ENCODE measurements at places on chromosomes 11 and 22.
A peak's percentile ranks its signal among the peaks of the same experiment; 100 is the strongest.

- no peak for DNase-seq
Observed at GRCh38 chr11:126058105-126058874, 4.4 kb downstream of the CDON start.

GRCh38 chr22:44147821-44148574 is 32.7 kb upstream of the PARVG start:
- DNase-seq = no peak

DNA sequence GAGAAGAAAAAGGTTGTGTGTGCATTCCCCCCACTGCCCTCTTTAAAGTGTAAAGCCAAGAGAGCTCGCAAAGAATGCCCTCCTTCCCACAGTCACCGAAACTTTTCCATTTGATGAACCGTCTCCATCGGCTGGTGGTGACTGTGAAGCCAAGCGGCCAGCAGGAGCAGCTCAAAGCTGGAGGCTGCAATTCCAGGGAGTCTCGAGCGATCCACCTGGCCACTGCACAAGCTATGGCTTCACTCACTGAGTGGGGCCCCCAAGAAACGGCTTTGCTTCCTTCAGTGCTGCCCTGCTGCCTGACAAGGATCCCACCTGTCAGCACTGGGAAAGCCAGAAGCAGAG is 117.7 kb downstream of the ABTB2 start:
- DNase-seq = no peak

GRCh38 chr22:23675502-23676415 is 15.1 kb upstream of the RGL4 start:
- peak; percentile 17 for DNase-seq

- DNase-seq = no peak
Observed at GRCh38 chr11:134761926-134762247, 349.8 kb upstream of the B3GAT1 start.

- no peak for DNase-seq
Observed at GRCh38 chr11:93903989-93904388, 53.6 kb upstream of the VSTM5 start.

DNA sequence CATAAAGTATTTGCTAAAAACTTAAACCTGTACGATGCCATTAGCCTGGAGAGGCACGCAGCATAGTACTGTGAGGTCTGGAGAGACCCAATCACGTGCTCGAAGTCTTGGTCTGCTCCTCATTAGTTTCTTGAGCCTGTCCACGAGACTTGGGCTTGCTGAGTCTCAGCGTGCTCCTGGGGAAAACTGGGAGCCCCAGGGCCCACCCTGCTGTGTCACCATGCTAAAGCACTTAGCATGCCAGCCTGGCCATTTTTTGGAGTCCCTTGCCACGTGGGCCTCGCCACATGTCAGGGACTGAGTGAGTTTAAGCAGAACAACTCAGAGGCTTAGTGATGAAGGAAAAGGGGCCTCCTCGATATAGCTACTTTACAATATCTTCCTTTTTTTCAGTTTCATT is 2.6 kb downstream of the CDC45 start:
- no peak for DNase-seq

GRCh38 chr11:94883878-94884277 is 89.5 kb downstream of the CWC15 start:
- DNase-seq = no peak

GRCh38 chr11:104484804-104485554 is 321.0 kb upstream of the PDGFD start:
- DNase-seq = no peak

DNA sequence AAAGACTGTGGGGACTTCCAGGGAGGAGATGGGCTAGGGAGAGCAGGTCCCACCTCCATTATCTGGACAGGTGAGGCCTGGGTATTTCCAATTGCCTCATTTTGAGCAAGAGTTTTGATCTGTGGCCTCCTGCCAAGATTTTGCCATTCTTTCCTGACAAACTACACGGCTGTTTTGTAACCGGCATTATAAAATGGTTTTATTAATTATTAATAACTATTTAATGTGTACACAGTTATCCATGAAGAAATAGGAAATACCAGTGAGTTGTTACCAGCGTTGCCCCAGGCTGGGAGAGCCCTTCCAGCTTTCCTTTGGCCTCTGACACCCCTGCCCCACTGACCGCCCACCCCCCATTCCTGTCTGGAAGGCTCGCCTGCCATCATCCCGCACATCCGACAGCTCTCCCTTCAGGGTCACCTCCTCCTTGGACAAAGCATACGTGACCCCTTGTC is 14.9 kb upstream of the SEC14L3 start:
- no peak for DNase-seq

GRCh38 chr11:130269326-130269943 is 45.3 kb downstream of the ZBTB44 start:
- no peak for DNase-seq
